Left lobe of liver (tissue), 2 donors: ENCODE measurements at places on chromosomes 1 and 21. TPM values are rescaled to one million over a fixed set of nuclear protein-coding genes. Genes with fewer than 3 reads are reported as not detected.

FCRL2 gene
- not detected for total RNA-seq

DNA sequence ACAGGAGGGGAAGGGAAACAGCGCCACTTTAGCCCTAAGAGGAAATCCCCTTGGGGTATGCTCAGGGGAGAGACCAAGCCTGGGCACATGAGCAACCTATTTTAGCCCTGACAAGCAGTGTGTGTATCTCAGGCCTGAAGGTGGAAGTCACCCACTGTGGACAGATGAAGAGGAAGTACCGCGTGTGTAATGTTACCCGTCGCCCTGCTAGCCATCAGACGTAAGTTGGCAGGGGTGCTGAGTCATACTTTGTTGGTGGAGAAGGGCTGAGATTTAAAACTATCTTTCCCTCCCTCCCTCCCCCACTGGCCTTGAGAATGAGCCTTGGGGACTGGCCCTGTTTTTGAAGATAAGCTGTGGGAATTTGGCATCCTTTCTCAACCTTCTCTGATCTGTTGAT is 11.2 kb downstream of the AGO1 start:
- DNase-seq, result no peak

TBX19 gene
- total RNA-seq, result 1.0 TPM

GRCh38 chr1:151611288-151611790 is 511 bp upstream of the SNX27 start:
- DNase-seq, result no peak

- DNase-seq, result no peak
Measured at GRCh38 chr1:150210091-150210490, 25.8 kb downstream of the ANP32E start.

ALX3 gene
- total RNA-seq, result not detected

SLC44A5 gene
- total RNA-seq, result 0.33 TPM

GRCh38 chr1:173248247-173248940 is 41.3 kb upstream of the TNFSF4 start:
- DNase-seq, result no peak

KIF14 gene
- 0.10 TPM for total RNA-seq

GRCh38 chr1:112716133-112716720 is 1.1 kb upstream of the PPM1J start:
- peak; percentile 85 for DNase-seq

DNA sequence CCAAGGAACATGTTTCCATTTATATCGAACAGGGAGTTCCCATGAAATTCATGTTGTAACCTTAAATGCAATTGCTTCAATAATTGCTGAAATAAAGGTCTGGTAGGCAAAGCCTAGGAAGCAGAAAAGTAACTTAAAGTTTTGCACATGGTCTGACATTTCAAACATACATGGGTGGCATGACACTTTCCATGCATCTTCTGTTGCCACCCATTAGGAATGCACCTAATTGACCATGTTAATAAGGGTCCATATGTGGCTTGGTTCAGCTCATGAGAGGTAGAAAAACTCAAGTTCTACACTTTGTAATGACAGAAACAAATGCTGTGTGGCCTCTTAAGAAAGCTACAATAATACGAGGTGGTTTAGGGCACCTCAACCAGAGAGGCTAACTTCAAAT is 72.0 kb upstream of the GORAB start:
- no peak for DNase-seq

DNA sequence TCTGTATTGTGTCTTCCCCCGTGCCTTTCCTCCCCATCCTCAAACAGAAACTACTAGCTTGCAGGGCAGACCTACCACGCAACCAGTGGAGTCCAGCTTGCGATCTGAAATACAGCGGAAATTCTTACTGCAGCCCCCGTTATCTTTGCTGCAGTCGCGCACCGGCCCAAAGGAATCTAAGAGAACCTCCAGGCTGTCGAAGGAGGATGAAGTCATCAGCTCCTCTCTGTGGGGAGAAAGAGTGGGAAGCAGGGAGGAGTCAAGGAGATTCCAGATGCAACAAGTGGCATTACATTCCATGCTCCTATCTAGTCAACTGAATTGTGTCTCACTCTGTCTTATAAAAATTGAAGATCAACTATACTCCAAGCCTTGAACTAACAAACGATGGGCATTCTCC is 206.9 kb downstream of the ASTN1 start:
- DNase-seq, result no peak

HES3 gene
- not detected for total RNA-seq

DNA sequence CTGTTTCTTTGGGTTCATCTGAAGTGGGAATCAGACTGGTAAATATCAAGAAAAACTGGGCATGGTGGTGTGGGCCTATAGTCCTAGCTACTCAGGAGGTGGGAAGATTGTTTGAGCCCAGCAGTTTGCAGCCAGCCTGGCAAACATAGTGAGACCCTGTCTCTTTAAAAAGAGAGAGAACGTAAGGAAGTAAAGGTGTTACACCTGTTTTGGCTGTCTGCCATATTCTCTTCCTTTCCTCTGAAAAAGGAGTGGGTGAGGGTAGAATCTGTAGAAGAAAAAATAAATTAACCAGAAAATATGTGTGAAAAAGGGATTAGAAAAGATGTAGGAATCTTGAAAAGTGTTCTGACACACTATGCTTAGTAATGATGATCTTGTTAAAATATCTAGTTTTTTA is 20.0 kb downstream of the AHCYL1 start:
- no peak for DNase-seq

S100A4 gene
- total RNA-seq, result 7.1 TPM

SH2D5 gene
- total RNA-seq, result 0.30 TPM

DNA sequence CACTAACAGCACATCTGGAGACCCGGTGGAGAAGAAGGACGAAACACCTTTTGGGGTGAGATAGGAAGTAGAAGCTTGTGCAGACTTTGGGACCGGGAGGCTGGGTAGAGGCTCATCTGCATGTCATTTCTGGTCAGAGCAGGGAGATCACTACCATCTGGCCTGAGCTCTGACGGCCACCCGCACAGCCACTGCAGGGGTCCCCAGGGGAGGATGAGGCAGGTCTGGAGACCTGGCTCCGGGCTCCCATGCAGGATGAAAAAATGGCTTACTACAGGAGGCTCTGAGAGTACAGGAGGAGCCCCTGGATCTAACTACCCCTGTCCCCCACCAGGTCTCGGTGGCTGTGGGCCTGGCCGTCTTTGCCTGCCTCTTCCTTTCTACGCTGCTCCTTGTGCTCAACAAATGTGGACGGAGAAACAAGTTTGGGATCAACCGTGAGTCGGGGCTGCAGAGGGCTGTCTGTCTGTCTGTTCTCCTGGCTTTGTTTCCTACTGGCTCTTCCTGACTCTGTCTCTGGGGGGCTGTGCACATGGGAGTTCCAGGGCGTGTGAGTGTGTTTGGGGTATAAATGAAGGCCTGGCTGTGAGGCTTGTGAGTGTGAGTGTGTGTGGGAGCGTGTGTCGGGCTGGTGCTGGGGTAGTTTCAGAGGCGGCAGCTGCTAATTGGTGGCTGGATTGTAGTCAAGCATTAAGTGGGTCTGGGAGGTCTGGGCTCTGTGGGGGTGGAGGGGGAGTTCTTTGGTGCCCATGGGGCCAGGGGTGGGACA is 14.1 kb downstream of the NTRK1 start:
- no peak for DNase-seq

DUSP12 gene
- total RNA-seq, result 4.8 TPM

- no peak for DNase-seq
Measured at GRCh38 chr21:19013916-19014315, 610.3 kb upstream of the TMPRSS15 start.

GRCh38 chr1:165481820-165482532 is 37.0 kb upstream of the RXRG start:
- DNase-seq, result no peak

DNA sequence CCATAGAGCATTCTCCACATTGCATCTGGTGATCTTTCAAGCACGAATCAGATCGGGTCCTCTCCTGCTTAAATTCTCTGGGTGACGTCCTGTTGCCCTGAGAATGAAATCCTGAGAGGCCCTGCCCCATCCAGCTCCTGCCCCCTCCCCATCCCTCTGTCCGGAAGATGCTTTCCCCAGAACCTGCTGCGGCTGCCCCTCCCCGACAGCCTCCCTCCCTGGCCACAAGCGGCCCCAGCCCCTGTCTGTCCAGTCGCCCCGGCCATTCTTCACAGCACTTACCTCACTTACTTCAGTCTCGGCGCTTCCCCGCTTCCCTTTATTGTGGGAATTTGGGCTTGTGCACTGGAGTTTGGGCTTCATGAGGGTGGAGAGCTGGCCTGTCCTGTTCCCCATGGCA is 40.3 kb downstream of the TAS1R2 start:
- no peak for DNase-seq
